ENCODE measurements at places on chromosomes 16 and 17.

- DNase-seq: no peak
Observed at GRCh38 chr17:39508987-39509386, 47.7 kb downstream of the CDK12 start.

- no peak for DNase-seq
Observed at GRCh38 chr16:23148513-23149266, 562 bp downstream of the USP31 start.

DNA sequence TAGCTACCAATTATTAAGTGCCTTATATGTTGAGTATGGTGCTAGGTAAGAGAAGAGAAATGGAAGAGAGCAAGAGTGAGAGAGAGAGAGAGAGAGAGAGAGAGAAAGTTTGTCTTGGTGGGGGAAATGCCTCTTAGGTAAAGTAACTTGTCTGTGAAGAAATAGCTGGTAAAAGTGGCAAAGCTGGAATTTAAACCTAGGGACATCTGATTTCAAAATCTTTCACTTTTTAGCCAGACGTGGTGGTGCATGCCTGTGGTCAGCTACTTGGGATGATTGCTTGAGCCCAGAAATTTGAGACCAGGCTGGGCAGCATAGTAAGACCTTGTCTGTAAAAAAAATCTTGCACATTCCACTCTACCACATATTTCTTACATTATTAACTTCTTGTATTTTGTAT, 23.0 kb upstream of the CDR2 start:
- DNase-seq: no peak

DNA sequence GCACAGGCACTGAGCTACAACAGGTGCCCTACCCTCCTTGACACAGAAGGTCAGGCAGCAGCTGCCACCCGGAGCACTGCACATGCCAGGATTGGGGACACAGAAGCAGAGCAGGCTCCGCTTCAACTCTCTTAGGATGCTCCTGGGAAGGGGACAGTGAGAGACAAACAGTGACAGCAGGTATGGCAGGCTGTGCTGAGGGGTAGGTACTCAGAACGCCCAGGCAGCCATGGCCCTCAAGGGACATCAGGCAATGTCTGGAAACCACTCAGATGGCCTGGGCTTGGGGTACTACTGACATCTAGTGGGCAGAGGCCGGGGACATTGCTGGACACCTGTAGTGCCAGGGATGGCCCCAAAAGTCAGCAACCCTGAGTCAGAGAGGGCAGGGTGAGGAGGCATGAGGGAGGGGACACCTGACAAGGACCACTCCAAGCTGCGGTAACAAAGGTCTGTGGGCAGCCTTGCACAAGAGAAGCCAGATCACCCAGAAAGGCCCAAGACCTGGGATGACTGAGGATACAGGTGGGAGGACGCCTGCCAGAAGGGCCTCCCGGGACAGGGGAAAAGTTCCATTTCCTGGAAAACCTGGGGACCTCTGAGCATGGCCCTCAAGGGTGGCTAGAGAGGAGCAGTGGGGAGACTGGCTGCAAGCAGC, 21.2 kb downstream of the PEMT start:
- DNase-seq: no peak

- DNase-seq: no peak
Observed at GRCh38 chr16:50523710-50524109, 24.5 kb upstream of the NKD1 start.

DNA sequence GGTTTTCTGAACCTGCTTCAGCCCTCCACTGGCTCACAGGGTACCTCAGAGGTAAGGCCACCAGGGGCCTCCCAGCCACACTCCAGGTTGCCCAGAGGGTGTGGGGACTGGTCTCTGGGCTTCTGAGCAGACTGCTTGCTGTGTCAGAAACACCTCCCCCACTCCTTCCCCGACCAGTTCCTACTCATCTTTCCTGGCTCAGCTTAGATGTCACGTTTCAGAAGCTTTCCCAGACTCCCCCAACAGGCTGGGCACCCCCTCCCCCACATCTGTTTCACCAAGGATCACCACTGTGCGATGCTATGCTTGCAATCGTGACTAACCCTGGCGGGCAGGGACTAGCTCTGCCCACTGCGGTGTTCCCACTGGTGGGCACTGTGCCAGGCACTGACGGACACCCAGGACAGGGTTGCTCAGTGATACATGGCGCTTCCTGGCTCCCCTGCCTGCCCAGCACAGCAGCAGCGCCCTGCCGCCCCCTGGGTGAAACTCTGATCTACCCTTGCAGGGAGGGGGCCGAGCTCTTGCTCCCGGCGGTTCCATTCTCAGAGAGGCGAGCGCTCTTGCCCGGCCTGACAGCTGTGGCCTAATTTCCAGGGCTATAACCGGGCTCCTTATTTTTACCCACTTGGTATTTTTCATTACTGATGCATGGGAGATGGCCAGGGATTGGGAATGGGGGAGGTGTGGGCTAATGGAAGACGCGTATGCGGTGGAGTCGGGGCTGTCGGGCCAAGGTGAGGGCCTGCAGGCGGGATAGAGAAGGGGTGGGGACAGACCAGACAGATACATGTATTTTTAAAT, 29.4 kb upstream of the MTSS2 start:
- DNase-seq: peak; percentile 52

- peak; percentile 47 for DNase-seq
Observed at GRCh38 chr16:66660422-66661209, 35.9 kb downstream of the CMTM4 start.

DNA sequence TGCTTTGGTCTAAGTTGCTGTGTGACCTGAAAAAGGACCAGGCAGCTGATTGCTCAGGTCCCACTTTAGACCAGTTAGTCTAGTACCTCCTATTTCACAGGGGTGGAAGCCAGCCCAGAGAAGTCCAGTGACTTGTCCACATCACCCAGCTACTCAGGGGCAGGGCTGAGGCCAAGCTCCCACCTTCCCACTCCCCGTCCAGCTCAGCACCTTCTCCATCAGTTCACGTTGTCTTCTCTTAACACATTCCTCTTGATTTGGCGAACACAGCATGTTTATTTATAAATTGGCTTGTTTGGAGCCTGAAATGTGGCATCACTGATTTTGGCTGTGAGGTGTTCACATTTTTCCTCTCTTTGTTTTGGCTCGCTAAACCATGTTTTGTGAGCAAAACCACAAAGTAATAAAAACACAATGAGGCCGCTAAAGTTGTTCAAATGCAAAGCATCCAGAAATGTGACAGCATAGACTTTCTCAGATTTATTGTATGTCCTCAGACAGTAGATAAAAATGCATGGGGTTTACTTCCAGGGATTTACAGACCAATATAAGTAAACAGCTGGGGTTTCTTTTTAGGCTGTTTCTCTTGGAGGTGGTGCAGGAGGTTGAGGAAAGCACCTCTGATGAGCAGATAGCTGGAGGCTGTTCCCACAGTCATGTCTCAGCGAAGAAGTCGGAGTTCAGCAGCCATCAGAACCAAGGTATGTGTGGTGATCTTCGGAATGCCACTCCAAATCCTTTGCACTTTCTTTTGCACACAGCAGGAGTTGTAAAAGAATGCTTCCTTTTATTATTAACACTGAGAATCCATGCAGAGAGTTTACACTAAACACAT, 88.4 kb downstream of the PLXDC1 start:
- no peak for DNase-seq

DNA sequence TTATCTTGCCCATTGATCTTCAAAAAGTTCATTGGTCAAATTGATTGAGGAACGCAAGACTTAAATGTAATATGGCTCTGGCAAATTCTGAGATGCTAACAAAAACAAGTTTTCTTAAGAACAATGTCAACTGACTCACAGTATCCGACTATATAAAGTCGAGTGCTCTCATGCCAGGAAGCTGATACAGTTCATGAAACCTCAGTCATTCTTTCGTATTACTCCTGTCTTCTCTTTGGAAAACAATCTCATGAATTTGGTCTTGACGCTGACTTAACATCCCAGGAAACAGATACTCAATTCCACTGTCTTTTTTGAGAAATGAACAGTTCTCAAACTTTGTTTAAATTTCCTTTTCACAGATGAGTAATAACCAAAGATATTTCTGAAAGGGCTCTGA, 704.9 kb downstream of the MAF start:
- DNase-seq: no peak

DNA sequence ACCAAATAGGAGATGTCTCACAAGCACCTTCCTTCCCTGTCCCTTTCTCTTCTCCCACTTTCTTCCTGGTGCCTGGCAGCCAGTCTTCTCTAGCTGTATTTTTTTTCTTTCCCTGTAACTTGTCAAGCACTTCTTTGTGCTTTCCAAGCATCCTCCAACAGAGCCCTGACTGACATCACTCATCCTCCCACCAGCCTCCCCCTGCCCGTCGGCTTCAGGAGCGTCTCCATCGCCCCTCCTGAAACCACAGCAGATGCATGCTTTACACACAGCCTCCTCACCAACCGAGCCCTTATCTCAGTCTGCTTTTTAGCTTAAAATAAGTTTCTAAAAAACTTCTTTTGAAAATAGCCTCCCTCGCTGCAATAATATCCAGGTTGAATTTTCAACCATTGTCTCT, 268.7 kb upstream of the CDH5 start:
- DNase-seq: peak; percentile 28

DNA sequence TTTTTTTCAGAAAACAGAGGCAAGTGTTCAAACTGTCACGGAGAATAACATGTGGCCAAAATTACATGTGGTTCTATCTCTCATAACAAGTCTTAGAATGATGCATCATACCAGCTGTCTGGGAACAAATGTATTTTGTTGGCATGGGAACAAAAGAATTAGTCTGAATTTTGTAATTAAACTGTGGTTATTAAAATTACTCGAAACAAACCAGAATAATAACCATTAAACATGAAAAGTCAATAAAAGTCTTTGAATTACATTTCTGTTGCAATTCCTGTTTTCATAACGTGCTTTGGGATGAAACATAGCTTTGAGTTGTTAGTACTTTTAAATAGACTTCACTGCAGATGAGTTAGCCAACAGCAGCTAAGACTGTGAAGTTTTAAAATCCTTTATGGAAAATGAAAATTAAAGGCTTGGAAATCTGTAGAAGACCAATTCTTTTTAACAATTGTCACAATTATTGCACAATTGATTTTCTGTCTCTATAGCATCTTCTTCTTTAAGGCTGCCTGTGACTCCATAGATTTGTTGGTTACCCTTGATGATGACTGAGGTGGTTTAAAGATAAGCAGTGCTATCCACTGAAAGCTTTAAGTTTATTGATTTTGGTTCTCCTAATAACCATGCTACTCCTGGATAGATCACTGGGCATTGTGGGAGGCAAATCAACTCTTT, 117.9 kb upstream of the AXIN2 start:
- no peak for DNase-seq

DNA sequence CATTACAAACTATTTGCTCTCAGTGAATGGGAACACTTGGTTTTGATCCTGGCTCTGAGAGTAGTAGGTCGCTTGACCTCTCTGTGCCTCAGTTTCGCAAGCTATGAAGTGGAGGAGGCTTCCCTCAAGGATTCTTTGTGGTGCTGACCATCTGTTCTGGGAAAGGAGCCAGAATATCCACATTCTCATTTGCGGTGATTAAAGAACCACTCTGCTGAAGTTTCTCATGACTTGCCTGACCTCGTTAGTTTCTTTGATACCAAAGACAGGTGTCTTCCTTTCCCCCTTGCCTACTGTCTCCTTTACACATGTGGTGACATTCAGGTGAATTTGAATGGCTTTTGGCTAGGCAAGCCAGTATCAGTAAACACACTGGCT, 116.0 kb downstream of the SNX29 start:
- no peak for DNase-seq
